ENCODE measurements at places on chromosomes 3 and 15.

DNA sequence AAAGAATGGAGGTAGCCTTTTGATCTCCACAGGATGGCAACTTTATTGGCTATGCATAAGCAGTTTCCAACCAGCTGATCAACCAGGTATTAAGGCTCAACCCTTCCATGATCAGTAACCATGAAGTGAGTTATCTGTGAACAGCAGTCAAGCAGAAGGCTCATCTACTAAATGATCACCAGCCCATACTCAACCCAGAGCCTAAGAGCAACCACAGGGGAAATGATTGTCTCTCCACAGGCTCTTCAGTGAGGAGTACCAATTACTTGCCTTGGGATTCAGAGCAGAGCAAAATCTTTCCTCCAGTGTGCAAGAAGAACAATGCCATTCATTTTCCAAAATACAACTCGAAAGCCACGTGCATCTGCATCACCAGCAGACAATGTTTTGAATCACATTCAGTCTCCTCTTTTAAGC is 754.8 kb downstream of the ROBO1 start:
- DNase-seq: no peak

DNA sequence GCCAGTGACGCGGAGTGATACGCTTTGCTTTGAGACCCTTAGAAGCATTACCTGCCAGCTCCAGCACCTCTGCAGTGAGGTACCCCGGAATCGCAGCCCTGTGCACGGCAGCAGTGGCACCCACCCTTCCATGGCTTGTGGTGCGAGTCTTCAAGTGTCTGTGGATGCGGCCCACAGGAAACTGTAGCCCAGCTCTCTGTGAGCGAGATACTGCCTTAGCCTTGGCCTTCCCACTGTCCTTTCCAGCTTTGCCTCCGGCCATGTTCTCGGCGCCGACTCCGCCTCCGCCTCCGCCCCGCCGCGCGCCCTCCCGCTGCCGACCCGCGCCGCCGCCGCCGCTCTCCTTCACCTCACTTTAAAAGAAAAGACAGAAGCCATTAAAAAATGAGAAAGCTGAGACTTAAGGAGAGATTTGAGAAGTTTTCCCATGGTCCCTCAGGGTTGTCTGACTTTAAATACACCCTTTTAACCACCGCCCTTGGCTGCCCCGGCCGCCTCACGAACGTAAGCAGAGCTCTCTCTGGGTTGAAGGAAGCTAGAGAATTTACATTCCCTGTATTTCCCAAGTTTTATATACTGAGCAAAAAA is 78.5 kb upstream of the FAM174B start:
- DNase-seq: no peak

DNA sequence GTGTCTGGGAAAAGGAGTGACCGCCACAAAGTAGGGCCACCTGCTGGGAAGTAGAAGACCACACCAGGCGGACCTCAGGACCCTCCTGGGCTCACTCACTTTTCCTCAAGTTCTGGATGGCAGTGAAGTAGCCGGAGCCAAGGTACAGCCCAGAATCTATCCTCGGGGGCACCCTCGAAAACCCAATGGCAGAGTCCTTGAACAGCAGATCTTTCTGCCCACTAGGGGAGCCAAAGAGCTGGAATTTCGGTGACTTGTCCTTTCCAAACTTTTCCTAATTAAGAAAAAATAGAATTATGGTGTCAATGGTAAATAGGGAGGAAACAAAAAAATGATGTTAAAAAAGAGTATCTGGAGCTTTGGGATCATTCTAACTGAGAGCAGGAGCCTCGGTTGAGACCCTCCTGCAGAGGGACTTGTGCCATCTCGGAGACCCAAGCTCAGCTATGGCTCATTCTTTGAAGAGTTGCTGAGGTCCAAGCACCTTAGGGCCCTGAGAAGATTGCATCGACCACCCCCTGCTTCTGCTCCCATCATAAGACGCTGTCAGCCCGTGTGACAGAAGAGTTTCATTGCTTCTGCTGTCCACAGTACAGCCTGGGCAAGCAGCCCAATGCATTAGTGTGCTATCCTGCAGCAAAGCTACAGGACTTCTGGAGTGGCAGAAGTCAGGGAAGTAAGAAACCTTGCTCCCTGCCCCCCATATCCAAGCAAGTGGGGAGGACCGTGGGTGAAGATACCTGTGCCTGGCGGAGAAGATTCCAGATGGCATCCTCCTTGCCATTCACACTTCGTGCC is 14.8 kb downstream of the LTF start:
- DNase-seq: no peak

DNA sequence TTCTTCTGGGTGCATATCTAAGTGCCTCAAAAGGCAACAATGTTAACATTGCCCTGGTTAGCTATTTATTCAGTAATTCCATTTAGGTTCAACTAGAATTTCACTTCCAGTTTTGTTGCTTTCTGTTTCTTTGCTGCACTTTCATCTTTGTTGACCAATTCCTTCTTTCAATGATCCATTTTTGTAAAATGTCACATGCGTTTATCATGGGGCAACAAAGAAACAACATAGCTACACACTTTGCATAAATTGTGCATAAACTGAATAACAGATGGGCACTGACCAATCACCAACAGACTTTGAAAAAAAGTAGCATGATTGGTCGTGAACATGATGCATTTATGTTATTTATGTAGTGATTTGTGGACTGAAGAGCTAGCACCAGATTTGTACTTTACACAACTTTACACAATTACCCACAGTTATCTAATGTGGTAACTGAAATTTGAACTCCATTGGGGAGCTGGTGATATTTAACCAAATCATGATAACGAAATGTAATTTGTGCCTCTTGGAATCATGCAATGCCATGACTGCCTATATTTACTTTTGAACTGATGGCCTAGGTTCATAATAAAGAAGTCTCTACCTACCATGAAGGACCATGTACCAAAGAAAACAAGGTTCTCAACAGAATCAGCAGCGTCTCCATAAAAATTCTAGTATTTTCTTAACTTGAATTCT is 7.1 kb upstream of the CPOX start:
- no peak for DNase-seq

GRCh38 chr15:68268405-68268804 is 9.1 kb upstream of the FEM1B start:
- DNase-seq: no peak

- no peak for DNase-seq
Measured at GRCh38 chr15:39417366-39418134, 163.3 kb upstream of the THBS1 start.

DNA sequence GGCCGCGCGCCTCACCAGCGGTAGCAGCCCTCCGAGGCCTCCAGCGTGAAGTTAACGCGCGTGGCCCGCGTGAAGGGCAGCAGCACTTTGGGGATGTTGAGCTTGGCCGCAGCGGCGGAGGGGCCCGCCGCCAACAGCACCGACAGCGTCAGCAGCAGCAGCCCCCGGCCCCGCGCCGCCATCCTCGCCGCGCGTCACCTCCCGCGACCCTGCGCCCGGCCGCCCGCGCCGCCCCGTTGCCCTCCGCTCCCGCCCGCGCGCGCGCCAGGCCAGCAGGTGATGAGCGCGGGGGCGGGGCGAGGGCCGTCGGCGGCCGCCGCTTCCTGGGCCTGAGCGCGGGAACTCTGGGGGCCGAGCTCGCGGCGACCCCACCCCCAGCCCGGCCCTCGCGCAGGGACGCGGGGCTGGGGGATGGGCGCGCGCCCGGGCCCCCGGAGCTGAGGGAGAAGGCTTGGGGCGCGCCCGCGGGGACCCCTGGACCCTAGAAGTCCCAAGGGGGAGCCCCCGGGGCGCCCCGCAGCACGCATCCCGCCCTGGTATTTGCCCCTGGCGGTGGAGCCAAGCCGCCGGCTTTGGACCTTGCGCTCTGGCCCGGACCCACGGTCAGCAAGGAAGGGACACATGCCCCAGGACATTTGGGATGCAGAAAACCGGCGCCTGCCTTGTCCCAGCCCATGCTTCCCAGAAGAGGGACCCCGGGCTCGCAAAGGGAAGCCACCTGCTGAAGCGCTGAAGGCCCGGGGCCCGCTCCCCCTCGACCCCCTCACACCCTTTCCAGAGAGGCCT is at the start of gene NUP210:
Gene NUP210, minus strand, starts transcription at position 278 of the 786 bp plus-strand sequence. Its CDS starts 96 bp downstream, at position 182.
- DNase-seq: peak; percentile 44

- no peak for DNase-seq
Measured at GRCh38 chr15:66943456-66944095, 121.8 kb upstream of the SMAD3 start.

DNA sequence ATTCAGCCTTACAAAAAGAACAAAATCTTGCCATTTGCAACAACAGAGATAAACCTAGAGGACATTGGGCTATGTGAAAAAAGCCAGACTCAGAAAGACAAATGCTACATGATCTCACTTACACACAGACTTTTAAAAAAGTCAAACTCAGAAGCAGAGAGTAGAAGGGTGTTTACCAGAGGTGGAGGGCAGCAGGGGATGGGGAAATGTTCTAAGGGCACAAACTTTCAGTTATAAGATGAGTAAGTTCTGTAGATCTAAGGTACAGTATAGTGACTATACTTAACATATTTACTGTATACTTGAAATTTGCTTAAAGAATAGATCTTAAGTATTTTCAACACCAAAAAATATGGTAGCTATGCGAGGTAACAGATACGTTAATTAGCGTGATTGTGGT is 3.0 kb downstream of the MYEF2 start:
- DNase-seq: no peak

DNA sequence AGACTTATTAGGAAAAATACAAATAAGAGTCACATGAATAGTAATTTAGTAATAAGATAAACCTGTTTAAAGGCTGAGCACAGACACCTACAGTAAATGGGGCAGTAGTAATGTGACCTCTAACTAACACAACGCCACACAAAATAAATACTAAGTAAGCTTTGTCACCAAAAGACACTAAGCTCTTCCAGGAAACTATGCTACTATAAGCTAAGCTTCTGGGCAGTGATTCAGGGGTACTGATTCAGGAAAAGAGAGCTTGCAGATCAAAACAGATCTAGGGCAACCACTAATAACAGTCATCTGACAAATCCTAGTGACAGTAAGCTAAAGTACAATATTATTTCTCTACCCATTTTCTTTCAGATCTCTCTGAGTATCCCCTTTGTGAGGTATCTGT is 68.8 kb downstream of the PLOD2 start:
- no peak for DNase-seq

- DNase-seq: peak; percentile 69
Measured at GRCh38 chr3:39189959-39190269, 2.5 kb downstream of the XIRP1 start.

GRCh38 chr3:183892610-183893214 is 8.0 kb upstream of the PARL start:
- no peak for DNase-seq

GRCh38 chr15:73326157-73326556 is 42.6 kb downstream of the HCN4 start:
- DNase-seq: no peak

GRCh38 chr3:141763088-141763750 is at the start of gene GRK7:
Gene GRK7 (plus strand): TSS chr3:141763408. CDS start chr3:141778285, 14,877 bp downstream.
- no peak for DNase-seq

- no peak for DNase-seq
Measured at GRCh38 chr3:142481196-142481595, 33.4 kb upstream of the XRN1 start.

- DNase-seq: no peak
Measured at GRCh38 chr3:35673017-35673416, 33.7 kb downstream of the ARPP21 start.

GRCh38 chr15:95567686-95568085 is 762.8 kb upstream of the NR2F2 start:
- no peak for DNase-seq
